ENCODE measurements at places on chromosomes 7 and 10.

DNA sequence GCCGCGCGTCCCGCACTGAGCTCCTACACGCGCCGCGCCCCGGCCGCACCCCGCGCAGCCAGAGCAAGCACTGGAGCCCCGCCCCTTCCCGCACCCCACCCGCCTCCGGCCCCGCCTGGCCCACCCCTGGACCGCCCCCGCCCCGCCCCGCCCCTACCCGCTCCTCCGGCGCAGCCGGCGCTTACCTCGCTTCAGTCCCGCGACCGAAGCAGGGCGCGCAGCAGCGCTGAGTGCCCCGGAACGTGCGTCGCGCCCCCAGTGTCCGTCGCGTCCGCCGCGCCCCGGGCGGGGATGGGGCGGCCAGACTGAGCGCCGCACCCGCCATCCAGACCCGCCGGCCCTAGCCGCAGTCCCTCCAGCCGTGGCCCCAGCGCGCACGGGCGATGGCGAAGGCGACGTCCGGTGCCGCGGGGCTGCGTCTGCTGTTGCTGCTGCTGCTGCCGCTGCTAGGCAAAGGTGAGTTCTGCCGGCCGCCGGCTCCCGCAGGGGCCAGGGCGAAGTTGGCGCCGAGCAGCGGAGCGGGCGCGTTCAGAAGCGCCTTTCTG lies at the start of gene RET:
Gene RET, plus strand, starts transcription at position 194 of the 545 bp plus-strand sequence. Its CDS starts 190 bp downstream, at position 384.
- peak; percentile 58 for DNase-seq

GRCh38 chr7:30788640-30789333 lies 17.6 kb downstream of the MINDY4 start:
- no peak for DNase-seq

GRCh38 chr7:26592011-26592410 lies 272.4 kb downstream of the SKAP2 start:
- DNase-seq: no peak

- DNase-seq: no peak
Measured at GRCh38 chr10:10078446-10078845, 939.2 kb upstream of the CELF2 start.

DNA sequence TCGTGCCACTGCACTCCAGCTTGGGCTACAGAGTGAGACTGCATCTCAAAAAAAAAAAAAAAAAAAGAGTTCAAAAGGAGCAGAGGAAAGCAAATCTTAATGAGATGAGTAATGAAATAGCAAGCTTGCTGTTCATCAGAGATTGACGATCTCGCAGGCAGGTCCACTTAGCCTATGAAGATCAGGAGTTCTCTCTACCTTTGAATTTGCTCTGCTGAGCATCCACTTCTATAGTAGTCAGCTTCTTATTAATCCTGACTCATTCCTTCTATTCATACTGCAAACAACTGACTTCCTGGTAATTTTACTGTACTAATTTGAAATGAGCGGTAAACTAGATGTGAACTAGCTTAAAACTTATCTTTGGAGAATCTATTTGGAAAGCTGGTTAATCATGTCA lies 1014.6 kb downstream of the GATA3 start:
- no peak for DNase-seq

GRCh38 chr7:55515569-55516279 lies 56.6 kb downstream of the VOPP1 start:
- no peak for DNase-seq

GRCh38 chr10:3782451-3783315 lies 2.3 kb downstream of the KLF6 start:
- DNase-seq: peak; percentile 70

DNA sequence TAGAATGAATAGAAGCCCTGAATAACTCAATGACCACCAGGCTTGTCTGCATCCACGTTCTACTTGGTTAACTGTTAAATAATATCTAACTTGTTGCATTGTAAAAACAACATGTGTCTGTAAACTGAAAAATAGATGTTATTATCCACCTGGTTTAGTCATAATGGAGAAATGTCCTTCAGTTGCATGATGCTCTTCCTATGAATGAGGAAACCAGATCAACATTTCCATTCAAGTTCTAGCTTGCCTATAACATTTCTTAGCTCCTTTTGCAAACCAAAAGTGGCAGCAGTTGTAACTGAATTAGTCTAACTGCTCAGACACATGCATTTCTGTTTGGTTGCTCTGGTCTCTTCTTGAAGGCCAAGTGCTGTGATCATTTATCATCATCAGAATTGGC lies 62.9 kb upstream of the BET1 start:
- DNase-seq: no peak

DNA sequence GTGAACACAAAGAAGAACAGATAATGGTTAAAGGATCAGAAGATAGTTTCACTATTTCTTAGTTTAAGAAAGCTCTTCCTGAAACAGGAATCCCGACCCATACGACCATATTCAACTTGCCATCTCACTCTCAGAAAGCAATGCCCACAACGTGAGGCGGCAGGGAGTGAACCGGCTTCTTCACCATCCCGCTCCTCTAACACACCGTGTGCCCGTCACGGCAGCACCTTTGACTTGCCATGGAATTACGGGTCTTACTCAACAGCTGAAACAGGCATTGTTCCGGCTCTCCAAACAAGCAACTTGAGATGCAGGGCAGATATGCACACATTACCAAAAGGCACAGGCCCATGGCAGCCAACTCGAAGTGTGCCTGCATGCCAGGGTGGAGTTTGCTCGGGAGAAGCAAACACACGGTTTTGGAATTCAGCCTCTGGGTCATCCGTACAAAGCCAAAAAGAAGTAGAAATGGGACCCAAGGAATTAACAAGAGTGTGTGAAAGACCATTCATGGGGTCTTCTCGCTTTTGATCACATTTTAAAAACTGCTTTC lies 293.6 kb downstream of the DNAJB6 start:
- peak; percentile 4 for DNase-seq

DNA sequence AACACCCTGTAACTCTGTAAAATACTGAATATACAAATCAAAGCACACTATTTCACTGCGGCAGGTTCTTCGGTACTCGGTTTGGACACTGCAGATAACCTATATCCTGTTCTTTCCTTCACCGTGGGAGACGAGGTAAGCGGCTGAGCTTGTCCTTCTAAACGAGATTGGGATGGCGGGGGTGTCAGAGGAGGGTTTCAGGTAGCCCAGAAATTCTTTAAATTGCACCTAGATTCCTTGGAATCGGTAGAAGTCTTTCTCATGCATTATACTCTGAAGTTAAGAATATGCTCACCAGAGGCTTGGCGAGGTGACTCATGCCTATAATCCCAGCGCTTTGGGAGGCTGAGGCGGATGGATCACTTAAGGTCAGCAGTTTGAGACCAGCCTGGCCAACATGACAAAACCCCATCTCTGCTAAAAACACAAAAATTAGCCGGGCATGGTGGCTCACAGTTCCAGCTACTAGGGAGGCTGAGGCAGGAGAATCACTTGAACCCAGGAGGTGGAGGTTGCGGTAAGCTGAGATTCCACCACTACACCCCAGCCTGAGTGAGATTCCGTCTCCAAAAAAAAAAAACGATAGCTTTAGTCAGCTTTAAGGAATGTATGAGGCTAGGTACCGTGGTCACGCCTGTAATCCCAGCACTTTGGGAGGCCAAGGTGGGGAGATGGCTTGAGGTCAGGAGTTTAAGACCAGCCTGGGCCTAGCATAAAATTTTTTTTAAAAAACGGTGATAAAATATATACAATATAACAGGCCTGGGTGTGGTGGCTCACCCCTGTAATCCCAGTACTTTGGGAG lies 10.1 kb upstream of the LAT2 start:
- no peak for DNase-seq

GRCh38 chr7:99557940-99558305 lies 519 bp upstream of the ZNF655 start:
- no peak for DNase-seq

DNA sequence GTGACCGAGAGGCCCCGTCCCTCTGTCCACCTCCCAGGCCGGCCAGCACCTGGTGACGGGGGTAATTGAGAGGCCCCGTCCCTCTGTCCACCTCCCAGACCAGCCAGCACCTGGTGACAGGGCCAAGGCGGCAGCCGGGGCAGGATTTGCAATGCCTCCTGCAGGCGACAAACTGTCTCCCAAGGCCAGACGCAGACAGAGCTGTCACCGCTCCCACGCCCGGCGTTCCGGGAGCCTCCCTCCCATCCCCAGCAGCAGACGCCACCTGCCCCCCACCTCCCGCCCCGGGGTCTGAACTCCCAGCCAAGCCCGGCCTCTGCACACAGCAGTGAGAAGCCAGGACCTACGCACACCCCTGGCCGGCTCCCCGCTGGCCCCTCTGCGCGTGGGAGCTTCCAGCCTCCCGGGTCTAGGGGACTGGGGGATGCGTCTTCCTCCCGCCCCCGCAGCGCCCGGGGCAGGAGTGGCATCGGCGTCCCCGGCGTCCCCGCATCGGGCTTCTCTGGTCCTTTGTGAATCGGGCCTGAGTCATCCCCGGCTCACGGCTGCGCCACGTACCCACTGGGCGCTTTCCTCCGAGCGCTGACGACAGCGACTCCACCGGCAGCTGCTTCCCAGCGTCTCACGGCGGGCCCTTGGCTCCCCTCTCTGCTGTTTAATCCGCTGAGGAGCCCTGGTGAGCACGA lies 95.1 kb upstream of the DIP2C start:
- no peak for DNase-seq

GRCh38 chr7:97089771-97090170 lies 27.7 kb upstream of the SDHAF3 start:
- DNase-seq: no peak

DNA sequence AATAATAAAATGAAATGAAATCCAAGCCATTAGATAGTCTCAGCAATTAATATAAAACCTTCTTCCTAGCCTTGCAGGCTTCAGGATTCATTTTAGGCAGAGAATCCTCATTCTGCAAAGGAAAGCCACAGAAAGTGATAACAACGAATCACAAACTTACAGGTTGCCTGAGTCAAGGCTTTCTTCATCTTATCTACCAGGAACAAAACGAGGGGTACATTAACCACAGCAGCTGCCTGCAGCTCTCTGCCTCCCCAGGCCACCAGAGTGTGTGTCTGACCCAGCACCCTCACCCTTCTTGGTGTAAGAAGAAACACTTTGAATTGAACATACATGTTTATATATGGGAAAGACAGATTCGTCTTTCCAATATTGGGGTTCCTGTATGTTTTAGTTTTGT lies 12.5 kb upstream of the TNS3 start:
- DNase-seq: no peak

GRCh38 chr10:71850743-71851464 lies at the start of gene PSAP:
Gene PSAP, minus strand, starts transcription at chr10:71851251. Its CDS starts 30 bp downstream, at chr10:71851221.
- peak; percentile 99 for DNase-seq

DNA sequence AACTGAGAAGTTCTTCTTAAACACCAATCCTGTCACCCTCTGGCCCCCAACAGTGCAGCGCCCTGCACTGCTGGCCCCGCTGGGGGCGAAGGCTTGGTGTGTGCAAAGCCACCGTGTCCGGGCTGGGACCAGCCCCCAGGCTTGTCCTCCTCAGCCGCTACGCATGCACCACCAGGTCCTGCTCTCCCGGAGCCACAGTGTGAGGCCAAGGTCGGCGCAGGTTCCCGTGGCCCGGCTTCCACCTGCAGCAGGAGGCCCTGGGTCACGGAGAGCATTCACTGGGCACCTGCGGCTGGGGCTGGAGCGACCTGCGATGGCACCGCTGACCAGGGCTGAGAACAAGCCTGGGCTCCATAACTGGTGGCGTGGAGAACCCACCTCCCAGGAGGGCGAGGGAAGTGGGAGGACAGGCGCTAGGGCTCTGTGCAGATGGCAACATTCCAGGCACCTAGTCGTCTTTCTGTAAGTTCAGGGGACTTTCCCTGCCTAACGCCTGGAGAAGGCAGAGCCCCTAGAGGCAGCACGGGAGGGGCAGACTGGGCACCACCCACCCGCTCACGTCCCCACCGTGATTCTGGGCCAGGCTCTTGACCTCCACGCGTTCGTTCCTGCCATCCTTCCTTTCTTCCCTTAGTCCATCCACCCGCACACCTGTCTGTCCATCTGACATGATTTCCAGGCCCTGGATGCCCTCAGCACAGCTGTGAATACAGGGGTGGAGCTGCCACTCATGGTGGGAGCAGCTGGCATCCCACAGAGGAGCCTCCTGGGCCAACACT lies 271.6 kb downstream of the ELFN1 start:
- no peak for DNase-seq

DNA sequence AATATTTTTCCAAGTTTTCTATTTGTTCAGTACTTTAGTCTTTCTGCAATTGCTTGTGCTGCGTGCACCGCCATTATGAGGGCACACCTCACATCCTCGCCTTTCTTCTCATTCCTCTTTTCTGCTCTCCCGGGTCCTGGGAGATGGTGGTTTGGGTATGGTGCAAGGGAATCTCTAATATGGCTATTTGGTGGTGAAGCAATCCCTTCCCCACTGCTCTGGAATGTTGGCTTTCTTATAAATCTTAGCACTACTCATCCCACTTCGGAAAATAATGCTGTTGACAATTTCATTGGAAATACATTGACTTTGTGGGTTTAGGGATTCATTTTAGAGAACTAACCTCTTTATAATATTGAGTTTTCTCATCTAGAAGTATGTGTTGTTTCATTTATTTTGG lies 1.9 kb upstream of the GCK start:
- DNase-seq: no peak

DNA sequence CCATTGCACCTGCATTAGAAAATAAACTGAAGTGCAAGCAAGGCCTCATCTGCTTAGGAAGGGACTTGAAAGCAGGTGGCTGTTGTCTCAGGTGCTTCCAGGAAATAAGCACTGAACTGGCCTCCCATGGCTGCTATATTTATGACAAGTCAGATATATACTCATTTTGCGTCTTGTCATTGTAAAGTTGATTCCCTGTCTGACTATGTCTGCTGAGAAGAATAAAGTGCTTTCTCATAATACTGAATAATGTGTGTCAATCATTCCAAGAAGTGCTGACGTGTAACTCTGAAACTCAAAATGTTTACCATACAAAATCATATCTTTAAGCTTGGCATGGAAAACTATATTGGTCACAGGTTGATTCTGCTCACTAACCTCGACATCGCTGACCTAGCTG lies 44.9 kb upstream of the SVOPL start:
- DNase-seq: no peak

DNA sequence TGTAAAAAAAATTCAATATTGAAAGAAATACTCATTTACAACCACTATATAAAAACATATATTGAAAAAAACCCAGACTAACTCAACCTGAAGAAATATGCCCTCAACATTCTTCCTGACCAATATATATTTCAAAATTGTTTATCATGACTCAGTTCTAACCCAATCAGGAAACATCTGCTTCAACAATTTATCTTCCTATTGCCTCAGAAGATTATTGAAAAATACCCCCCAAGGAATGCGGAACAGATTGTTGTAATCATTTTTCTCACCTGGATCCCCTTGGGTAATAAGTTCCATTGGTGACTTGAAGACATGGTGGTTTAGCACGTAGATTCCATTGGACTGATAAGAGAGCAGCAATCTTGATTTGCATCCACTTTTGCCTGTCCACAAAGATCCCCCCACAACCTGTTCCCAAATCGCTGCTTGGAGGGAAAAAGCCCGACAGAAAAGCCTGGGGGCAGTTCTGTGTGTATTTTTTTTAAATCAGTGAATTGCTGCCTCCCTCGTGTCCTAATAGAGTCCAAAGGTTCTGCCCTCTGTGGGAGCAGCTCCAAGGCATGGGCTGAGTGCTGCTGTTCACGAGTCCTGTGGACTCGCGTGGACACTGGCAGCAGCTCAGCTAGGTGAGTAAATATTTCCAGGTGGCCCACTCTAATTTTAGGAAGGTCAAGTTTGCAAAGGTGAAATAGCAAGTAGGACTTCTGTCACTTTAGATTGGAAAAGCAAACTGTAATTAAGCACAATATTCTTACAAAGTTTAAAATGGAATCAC lies 5.9 kb upstream of the INHBA start:
- no peak for DNase-seq
